Activated T-cell treated with anti-CD3 and anti-CD28 coated beads, Interleukin-2, amount 50 U/mL, for 72 hours (primary cell): ENCODE measurements at places on chromosomes 11 and 22.

DNA sequence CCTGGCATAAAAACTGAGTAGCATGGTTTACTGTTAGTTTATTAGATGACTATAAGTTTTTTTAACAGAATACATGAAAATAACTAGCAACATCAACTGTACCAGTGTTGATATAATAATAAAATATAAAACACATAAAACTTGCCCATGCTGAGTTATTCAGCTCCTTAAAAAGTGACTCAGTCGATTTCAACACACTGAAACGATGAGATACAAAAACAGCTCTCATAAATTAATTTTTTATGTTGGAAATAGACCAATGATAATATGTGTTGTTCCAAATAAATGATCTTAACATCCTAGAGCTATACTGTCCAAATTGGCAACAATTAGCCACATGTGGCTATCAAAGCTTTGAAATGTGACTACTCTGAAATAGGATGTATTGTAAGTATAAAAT lies 15.9 kb downstream of the PDGFD start:
- no peak for DNase-seq
- H3K4me1 ChIP-seq: no peaks in the 10 kb centered on the region
- no peaks in the 10 kb centered on the region for H3K36me3 ChIP-seq
- no peaks in the 10 kb centered on the region for H3K27me3 ChIP-seq
- H3K27ac ChIP-seq: no peak overlapping the region

GRCh38 chr11:27757953-27758352 lies 57.7 kb upstream of the BDNF start:
- no peak overlapping the region for H3K4me3 ChIP-seq
- no peaks in the 10 kb centered on the region for H3K4me1 ChIP-seq
- H3K36me3 ChIP-seq: no peaks in the 10 kb centered on the region
- no peaks in the 10 kb centered on the region for H3K27me3 ChIP-seq
- no peak overlapping the region for H3K27ac ChIP-seq
- DNase-seq: no peak

DNA sequence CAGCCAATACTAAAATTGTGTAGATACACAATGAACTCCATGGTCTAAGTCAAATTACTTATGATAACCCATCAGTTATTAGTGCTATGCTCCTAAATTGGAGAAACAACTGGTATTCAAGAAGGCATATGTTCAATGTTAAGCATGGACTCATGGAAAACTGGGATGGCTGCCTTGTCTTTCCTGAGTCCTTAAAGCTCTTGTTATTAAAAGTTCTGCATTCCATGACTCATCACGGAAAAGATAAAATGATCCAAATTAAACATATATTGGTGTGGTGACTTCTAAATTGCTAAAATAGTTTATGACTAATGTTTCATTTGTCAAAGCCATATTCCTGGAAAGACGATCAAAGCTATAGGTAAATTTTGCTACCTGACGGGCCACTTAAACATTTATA lies 9.4 kb upstream of the EI24 start:
- H3K36me3 ChIP-seq: no peaks in the 10 kb centered on the region
- H3K4me1 ChIP-seq: no peaks in the 10 kb centered on the region
- H3K4me3 ChIP-seq: no peak overlapping the region
- no peak overlapping the region for H3K27ac ChIP-seq
- no peaks in the 10 kb centered on the region for H3K27me3 ChIP-seq
- DNase-seq: no peak

DNA sequence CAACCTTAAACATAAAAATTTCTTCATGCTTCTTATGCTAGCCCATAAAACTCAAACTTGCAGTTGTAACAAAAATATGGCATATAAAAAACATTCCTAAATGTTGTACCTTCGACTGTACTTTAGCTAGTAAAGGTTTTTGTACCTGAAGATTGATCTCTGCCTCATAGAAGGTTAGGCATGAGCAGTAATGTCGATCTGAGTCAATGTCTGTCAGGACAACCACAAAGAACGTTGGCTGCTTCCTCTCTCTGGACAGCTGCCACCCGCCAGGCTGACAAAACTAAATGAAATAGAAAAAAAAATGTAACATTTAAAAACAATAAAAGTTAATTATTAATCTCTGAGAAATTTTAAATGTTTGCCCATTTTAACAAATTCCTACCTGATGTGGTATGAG lies 251.3 kb downstream of the SBF2 start:
- H3K27me3 ChIP-seq: no peaks in the 10 kb centered on the region
- peaks cover 10% of the 10 kb centered on the region for H3K36me3 ChIP-seq
- no peak overlapping the region for H3K27ac ChIP-seq
- DNase-seq: no peak
- no peaks in the 10 kb centered on the region for H3K4me1 ChIP-seq

GRCh38 chr22:33030923-33031525 lies 27.2 kb downstream of the SYN3 start:
- H3K4me3 ChIP-seq: no peak overlapping the region
- H3K27ac ChIP-seq: peak overlapping the region; percentile 20

DNA sequence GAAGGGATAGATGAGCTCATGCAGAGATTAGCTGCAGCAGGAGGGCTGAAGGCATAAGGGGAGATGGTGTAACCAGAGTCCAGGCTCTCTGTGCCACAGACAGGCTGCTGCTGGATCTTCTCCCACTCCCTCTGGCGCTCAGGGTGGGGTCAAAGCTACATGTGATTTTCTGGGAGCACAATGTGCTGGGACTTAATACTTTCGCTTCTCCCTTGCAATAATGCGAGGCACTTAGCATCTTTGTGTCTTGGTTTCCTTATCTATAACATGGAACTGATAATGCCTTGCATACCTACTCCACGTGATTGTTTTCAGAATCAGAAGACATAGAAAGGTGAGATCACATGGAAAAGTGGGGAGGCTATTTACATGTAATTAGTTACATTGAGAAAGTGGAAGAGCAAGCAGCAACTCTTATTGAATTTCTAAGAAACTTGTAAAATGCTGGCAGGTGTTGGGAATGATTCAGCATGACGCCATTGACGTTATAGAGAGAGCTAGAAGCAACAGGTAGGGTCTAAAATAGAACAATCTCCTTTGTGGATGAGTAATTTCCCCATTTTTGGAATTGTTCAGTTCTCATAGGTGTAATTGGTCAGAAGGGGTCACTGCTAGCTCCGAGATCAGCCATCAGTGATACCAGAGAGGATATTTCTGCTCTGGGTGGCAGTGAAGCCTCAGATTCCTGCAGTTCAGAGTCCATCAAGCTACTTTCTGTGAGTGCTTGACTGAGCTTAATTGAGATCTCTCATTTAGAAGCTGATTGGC lies 8.2 kb upstream of the OR9I1 start:
- no peaks in the 10 kb centered on the region for H3K36me3 ChIP-seq
- no peak overlapping the region for H3K4me3 ChIP-seq
- H3K27ac ChIP-seq: no peak overlapping the region
- H3K27me3 ChIP-seq: peaks cover 8% of the 10 kb centered on the region
- no peak for DNase-seq
- H3K4me1 ChIP-seq: no peaks in the 10 kb centered on the region

GRCh38 chr11:19344661-19345518 lies 104.1 kb upstream of the E2F8 start:
- peaks cover 6% of the 10 kb centered on the region for H3K4me1 ChIP-seq
- no peak for DNase-seq
- H3K27ac ChIP-seq: no peak overlapping the region
- H3K4me3 ChIP-seq: peak overlapping the region; percentile 11

DNA sequence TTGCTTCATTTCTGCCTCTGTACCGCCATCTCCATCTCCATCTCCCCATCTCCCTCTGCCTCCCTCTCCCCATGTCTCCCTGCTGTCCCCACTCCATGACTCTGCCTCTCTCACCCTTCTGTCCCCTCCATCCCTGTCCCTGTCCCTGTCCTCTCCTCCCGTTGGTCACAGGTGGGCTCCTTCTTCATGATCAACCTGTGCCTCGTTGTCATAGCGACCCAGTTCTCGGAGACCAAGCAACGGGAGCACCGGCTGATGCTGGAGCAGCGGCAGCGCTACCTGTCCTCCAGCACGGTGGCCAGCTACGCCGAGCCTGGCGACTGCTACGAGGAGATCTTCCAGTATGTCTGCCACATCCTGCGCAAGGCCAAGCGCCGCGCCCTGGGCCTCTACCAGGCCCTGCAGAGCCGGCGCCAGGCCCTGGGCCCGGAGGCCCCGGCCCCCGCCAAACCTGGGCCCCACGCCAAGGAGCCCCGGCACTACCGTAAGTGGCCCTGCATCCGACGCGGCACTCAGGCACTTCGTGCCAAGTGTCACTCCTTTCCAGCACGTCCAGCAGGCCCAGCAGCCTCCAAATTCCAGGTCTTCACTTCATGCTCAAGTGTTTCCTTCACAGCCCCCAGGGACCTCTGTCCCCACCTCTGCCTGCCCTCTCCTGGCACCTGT lies 76.0 kb downstream of the CACNA1I start:
- H3K4me3 ChIP-seq: no peak overlapping the region
- no peak overlapping the region for H3K27ac ChIP-seq
- no peaks in the 10 kb centered on the region for H3K4me1 ChIP-seq
- DNase-seq: no peak
- H3K36me3 ChIP-seq: no peaks in the 10 kb centered on the region
- H3K27me3 ChIP-seq: no peaks in the 10 kb centered on the region

DNA sequence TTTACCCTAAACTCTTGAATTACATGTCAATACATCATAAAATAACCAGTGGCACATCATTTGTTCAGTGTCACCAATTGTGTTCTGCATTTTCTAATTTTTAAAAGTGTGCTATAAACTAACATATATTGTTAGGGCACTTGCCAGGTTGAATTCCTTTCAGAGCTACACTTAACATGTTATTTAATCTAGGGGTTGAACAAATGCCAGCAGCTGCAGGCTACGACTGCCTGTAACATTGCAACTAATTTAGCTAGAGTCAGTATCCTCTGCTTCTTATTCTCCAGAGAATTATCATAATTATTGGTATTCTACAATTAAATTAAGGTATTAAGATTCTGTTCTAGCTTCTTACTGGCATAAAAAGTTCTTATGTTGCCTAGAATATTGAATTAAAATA lies 46.4 kb upstream of the ARHGAP42 start:
- no peaks in the 10 kb centered on the region for H3K4me1 ChIP-seq
- H3K27me3 ChIP-seq: no peaks in the 10 kb centered on the region
- H3K36me3 ChIP-seq: no peaks in the 10 kb centered on the region
- no peak for DNase-seq
- H3K27ac ChIP-seq: no peak overlapping the region

DNA sequence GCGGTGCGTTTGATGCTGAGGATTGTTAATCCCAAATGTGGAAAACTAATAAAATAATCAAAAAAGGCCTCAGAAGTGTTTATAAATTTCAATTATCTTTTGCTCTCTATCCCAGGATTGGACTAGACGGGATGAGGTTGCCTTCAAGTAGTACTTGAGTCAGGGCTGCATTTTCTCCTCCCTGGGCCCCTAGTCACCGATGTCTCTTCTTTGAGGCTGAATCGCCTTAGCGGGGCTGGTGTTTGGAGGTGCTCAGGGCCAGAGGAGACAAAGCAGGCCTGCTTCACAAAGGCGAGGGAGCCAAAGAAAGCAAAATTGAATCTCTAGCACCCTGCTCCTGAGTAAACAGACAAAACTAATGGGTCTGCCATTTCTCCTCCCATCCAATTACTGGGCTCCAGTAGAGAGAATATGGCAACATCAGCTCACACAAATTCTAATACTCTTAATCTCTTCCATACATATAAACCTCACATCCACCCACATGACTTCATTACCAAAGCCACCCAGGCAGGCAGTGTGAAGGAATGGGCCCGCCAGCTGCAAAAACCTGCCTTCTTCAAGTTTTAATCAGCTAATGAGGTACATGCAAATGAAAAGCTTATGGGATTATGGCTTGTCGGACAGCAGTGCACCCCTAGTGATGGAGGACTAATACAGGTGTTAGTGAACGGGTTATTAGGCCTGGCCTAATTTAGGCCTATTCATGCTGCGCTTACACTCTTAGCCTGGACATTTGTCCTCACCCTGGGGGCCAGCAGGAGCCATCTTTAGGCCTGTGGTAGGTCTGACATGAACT lies 52.7 kb upstream of the HTATIP2 start:
- H3K36me3 ChIP-seq: no peaks in the 10 kb centered on the region
- peaks cover 13% of the 10 kb centered on the region for H3K27me3 ChIP-seq
- no peak for DNase-seq

DNA sequence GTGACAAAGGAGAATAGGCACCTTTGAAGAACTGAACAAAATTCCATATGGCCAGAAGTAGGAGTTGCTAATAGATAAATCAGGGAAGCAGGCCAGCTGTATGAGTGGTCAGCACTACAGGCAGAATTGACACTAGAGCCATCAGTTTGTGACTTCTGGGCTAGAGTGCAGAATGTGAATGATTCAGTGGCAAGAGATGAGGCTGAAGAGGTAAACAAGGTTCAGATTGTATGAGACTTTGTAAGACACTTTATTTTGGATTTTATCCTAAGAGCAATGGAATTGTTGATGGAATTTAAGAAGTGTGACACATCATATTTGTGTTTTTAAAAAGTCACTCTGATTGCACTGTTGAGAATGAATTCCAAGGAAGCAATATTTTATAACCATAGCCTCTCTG lies 12.9 kb downstream of the BIRC3 start:
- H3K4me1 ChIP-seq: peaks cover 4% of the 10 kb centered on the region
- H3K4me3 ChIP-seq: no peak overlapping the region
- H3K27me3 ChIP-seq: no peaks in the 10 kb centered on the region
- H3K27ac ChIP-seq: peak overlapping the region; percentile 7
- DNase-seq: no peak

GRCh38 chr11:17505146-17505545 lies 28.5 kb upstream of the ABCC8 start:
- DNase-seq: no peak
- peaks cover 6% of the 10 kb centered on the region for H3K27me3 ChIP-seq
- H3K27ac ChIP-seq: no peak overlapping the region
- no peaks in the 10 kb centered on the region for H3K4me1 ChIP-seq
- H3K4me3 ChIP-seq: no peak overlapping the region
- no peaks in the 10 kb centered on the region for H3K36me3 ChIP-seq

- H3K36me3 ChIP-seq: no peaks in the 10 kb centered on the region
- peaks cover 49% of the 10 kb centered on the region for H3K27me3 ChIP-seq
- DNase-seq: no peak
- H3K27ac ChIP-seq: no peak overlapping the region
These were observed 15.9 kb downstream of the PRSS23 start for GRCh38 chr11:86816251-86816726.

DNA sequence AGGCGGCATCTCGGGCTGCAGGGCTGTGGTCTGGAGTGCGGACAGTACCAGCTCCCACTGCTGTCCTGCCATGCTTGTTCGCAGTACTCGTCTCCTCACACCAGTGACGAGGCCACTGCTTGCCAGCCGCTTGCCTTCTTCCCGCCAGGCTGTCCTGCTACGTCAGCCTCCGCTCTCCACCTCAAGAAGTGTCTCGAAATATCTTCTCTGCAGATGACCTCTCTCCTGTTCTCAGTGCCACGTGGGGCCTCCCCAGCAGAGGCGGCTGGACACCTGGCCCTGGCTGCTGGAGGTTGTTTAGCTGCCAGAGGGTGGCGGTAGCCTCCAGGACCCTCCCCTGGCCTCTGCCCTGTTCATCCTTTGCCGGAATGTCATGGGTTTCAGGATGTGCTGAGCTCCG lies 3.1 kb upstream of the CCDC188 start:
- no peaks in the 10 kb centered on the region for H3K4me1 ChIP-seq
- no peaks in the 10 kb centered on the region for H3K27me3 ChIP-seq
- H3K27ac ChIP-seq: no peak overlapping the region
- H3K4me3 ChIP-seq: no peak overlapping the region

- H3K4me3 ChIP-seq: no peak overlapping the region
- H3K27me3 ChIP-seq: no peaks in the 10 kb centered on the region
- H3K27ac ChIP-seq: no peak overlapping the region
- peaks cover 6% of the 10 kb centered on the region for H3K36me3 ChIP-seq
- H3K4me1 ChIP-seq: no peaks in the 10 kb centered on the region
These were observed 52.7 kb downstream of the USP47 start for GRCh38 chr11:11894486-11894885.

- no peak for DNase-seq
- H3K36me3 ChIP-seq: no peaks in the 10 kb centered on the region
- H3K27ac ChIP-seq: peak overlapping the region; percentile 22
- peak overlapping the region; percentile 31 for H3K4me3 ChIP-seq
These were observed 7.2 kb downstream of the MICAL2 start for GRCh38 chr11:12117611-12118010.
